Dorsolateral prefrontal cortex (tissue), 122 donors: ENCODE measurements at places on chromosomes 3 and 15. TPM values are rescaled to one million over a fixed set of nuclear protein-coding genes. Genes with fewer than 3 reads are reported as not detected.

The TP63 gene
- total RNA-seq, result 0.80 TPM

The RTP1 gene
- total RNA-seq, result 2.7 TPM

The SLC28A2 gene
- not detected for total RNA-seq

The CCDC51 gene
- total RNA-seq, result 13.6 TPM

The TEX55 gene
- not detected for total RNA-seq

The CYP11A1 gene
- total RNA-seq, result 3.5 TPM

The MRPS11 gene
- 52.9 TPM for total RNA-seq

The C15orf62 gene
- 1.9 TPM for total RNA-seq

The NLGN1 gene
- 54.1 TPM for total RNA-seq

The STXBP5L gene
- total RNA-seq, result 60.6 TPM

The PP2D1 gene
- not detected for total RNA-seq

The OSBPL10 gene
- 25.9 TPM for total RNA-seq

The GP9 gene
- total RNA-seq, result not detected

The EDEM1 gene
- total RNA-seq, result 33.1 TPM

The ARL8B gene
- total RNA-seq, result 139 TPM

The HCLS1 gene
- 17.1 TPM for total RNA-seq

The LNP1 gene
- total RNA-seq, result 7.5 TPM

The CCDC191 gene
- total RNA-seq, result 13.2 TPM

The RPL15 gene
- 844 TPM for total RNA-seq

The PRSS50 gene
- 0.47 TPM for total RNA-seq

The HYKK gene
- total RNA-seq, result 6.6 TPM

The AHSG gene
- total RNA-seq, result 1.2 TPM

The APBA2 gene
- 148 TPM for total RNA-seq

The CHRNB4 gene
- not detected for total RNA-seq

The LTF gene
- total RNA-seq, result 0.53 TPM

The GABRA5 gene
- 44.6 TPM for total RNA-seq

The ADAMTS9 gene
- total RNA-seq, result 7.9 TPM

The PARP15 gene
- total RNA-seq, result 0.41 TPM

The GOLGA6D gene
- not detected for total RNA-seq

The GADL1 gene
- not detected for total RNA-seq

The THSD4 gene
- total RNA-seq, result 8.9 TPM

The SH2D7 gene
- not detected for total RNA-seq

The RHOA gene
- 243 TPM for total RNA-seq

The GATM gene
- 116 TPM for total RNA-seq

The CORO2B gene
- 108 TPM for total RNA-seq

The CX3CR1 gene
- 11.5 TPM for total RNA-seq

The RASL12 gene
- 35.8 TPM for total RNA-seq
